Posterior vena cava (tissue), 2 donors: ENCODE measurements at places on chromosomes 6 and 20. TPM values are rescaled to one million over a fixed set of nuclear protein-coding genes. Genes with fewer than 3 reads are reported as not detected.

DNA sequence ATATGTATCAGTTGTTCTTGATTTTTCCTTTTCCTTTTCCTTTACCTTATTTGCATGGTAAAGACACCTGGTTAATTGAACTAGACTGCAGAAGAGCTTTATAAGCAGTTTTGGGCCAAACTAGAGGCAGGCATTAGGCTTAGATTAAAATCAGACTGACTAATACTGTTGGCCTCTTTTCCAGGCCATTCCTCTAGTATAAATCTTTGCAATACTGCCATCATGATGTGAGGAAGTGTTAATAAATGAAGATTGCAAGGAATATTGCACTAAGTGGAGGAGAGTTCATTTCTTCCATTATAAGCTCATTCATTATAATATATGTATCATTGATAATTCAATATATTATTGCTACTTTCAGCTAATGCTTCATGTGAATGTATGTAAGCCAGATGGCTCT lies 163.8 kb downstream of the MMUT start:
- no peak for DNase-seq

DNA sequence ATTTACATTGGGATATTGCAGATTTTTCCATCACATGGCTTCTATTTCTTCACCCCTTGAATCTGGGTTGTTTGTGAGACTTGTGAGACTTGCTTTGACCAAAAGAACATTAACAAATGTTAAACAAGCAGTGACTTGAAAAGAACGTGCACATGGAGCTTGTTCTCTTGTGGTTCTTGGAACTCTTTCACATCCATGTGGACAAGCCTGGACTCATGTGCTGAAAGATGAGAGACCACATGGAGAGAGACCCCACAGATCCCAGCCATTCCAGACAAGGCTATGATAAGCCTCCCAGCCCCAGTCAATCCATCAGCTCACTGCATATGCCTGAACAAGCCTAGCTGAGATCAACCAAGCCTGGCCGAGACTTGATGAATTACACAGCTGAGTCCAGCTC lies 1365.7 kb upstream of the GJE1 start:
- DNase-seq: no peak

GRCh38 chr6:252775-253535 lies 39.3 kb upstream of the DUSP22 start:
- no peak for DNase-seq

- DNase-seq: no peak
Observed at GRCh38 chr6:28695715-28696114, 170.0 kb downstream of the GPX5 start.

DNA sequence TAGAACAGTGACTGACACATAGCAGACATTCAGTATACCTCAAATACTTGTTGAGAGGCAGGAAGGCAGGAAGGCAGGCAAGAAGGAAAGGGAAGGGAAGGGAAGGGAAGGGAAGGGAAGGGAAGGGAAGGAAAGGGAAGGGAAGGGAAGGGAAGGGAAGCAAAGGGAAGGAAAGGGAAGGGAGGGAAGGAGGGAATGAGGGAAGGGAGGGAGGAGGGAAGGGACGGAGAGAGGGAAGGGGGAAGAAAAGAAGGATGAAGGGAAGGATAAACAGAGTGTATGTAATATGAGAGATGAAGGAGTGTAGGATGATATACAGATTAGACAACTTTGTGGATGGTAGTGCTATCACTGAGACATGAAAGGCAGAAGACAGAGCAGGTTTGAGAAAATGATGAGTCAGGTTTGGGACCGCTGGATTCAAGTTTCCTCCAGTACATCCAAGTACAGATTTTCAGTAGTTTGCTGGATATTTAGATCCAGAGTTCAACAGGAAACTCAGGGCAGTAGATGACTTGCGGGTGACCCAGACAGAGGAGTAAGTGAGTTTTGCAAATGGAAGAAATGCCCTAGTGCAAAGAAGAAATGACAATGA lies 85.9 kb downstream of the MAFB start:
- DNase-seq: no peak

DNA sequence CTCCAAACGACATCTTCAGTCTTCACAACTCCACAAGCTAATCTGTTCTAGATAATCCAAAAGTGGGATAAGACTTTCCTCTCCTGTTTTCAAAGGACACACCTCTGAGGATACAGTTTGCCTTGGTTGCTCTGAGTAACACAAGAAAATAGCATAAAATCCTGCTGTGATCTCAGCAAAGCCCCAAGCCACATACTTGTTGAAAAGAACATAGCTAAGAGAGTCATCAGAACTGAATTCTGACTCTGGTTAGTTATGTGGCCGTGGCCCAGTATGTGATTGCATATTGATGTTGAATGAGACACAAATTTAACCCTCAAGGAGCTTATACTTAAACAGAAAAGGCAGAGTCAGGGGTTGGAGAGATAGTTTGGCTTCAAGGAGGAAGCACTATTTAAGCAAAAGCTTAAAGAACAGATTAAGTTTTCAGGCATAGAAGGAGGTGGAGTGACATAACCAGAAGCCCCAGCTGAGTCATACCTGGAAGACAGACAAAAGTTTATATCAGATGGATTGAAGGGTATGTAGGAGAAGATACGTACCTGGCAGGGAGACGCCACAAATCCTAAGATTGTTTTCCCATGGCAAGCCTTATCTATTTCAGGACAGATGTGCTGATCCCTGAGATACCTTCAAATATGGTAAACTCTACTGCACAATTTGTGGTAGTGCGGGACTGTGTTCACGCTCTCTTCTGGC lies 41.2 kb downstream of the OPN5 start:
- DNase-seq: no peak

DNA sequence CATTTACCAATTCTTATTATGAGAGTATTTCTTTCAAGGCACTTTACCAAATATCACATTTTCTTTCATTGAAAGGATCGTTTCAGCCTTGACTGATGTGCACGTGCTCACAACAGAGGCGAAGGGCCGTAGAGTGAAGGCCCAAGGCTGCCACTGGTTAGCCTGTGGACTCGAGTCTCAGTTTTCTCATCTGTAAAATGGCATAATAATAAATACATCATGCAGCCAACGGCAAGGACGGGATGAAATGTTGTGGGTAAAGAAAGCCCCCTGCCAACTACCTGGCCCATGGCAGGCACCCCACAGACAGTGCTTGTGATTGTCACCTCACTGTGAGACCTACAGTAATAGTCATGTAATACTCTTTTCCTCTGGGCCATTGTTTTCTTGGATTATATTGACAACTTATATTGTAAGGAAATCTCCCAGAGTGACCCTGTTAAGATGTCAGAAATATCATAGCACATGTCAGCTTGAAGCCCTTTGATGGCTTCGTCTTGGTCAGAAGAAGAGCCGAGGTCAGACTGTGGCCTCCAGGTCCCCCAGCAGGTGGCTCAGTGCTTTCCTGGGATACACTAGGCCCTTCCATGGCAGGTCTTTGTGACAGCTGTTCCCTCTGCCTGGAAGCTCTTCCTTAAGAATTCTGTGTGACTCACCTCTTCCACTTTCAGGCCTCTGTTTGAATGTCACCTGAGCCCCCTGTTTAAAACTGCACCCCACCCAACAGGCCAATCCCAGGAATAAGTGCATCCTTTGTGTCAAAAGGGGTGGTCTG lies 36.3 kb downstream of the FAM50B start:
- no peak for DNase-seq

- no peak for DNase-seq
Observed at GRCh38 chr20:2653556-2654383, 1.3 kb downstream of the NOP56 start.

The MCCD1 gene
- total RNA-seq: not detected

The HIVEP1 gene
- 35.2 TPM for total RNA-seq

The HCK gene
- total RNA-seq: 12.7 TPM

The RNF39 gene
- total RNA-seq: not detected
